Right renal cortex interstitium (tissue), 3 donors: ENCODE measurements at places on chromosomes 16 and 17. TPM values are rescaled to one million over a fixed set of nuclear protein-coding genes. Genes with fewer than 3 reads are reported as not detected.

DNA sequence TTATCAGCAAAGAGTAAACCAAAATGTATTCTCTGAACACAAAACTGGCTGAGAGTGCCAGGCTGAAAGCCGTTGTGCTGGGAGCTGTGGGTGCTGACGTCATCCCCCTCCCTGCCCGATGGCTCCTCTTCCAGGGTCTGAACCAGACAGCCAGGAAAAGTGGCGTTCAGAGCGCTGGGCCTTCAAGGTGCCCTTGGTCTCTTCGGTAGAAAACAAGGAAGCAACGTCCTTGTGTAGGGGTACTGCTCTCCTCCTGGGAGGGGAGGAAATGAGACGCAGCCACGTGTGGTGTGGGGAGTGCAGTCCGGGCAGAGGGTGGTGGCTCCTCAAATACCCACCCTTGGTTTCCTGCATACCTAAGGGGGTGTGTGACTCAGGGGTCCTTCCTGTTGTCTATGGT, 394.7 kb downstream of the SEC14L1 start:
- DNase-seq = no peak

GRCh38 chr17:74631468-74632450, 8.2 kb upstream of the CD300E start:
- no peak for DNase-seq

DNA sequence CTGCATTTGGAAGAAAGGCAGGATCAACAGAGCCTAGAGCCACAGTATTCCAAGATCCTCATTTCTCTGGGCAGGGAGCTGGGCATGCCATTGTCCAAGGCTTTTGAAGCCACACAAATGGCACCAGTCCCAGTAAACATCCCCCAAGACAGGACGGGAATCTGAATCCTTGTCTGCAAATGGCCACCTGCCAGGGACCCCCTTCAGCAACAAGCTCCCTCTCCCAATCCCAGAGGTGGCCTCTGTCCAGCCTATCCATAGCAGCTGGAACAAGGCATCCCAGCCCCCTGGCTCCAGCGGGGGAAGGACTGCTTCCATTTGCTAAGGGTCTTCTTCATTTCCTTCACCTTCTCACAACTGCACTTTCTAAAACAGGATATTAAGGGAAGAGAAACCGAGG, 204.4 kb downstream of the C16orf78 start:
- DNase-seq = no peak

DNA sequence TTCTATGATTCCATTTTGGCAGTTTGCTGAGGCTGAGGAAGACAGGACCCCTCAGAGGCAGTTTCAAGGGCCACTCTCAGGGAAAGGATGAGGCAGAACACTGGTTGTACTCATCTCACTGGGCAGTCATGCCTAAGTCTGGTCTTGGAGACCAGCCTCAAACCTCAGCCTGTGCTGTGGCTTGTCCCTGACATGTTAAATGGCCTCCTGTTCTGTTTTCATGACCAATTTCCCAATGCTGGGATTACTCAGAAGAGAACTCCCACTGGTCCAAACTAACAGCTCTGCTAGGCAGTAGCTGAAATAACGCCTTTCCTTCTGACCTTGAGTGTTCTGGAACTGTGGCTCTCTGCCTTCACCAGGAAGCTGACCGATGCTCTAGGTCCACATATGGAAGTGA, 8.4 kb upstream of the SPDYE4 start:
- no peak for DNase-seq

DNA sequence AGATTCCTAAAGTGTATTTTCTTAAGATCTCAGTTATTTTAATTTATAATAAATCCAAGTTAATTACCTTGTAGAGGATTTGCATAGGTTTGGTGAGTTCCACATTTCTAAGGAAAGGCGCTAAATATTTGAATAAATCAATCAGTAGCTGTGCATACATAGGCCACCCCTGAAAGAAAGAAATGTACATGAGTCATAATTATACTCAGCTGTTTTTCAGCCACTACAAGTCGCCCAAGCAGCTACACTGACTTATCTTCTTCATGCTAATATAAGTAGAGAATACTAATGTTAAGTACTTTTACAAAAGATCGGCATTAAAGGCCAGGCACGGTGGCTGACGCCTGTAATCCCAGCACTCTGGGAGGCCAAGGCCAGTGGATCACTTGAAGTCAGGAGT, 14.9 kb downstream of the SETD6 start:
- DNase-seq = no peak

GRCh38 chr17:63809970-63810369, 17.3 kb upstream of the PSMC5 start:
- no peak for DNase-seq

DNA sequence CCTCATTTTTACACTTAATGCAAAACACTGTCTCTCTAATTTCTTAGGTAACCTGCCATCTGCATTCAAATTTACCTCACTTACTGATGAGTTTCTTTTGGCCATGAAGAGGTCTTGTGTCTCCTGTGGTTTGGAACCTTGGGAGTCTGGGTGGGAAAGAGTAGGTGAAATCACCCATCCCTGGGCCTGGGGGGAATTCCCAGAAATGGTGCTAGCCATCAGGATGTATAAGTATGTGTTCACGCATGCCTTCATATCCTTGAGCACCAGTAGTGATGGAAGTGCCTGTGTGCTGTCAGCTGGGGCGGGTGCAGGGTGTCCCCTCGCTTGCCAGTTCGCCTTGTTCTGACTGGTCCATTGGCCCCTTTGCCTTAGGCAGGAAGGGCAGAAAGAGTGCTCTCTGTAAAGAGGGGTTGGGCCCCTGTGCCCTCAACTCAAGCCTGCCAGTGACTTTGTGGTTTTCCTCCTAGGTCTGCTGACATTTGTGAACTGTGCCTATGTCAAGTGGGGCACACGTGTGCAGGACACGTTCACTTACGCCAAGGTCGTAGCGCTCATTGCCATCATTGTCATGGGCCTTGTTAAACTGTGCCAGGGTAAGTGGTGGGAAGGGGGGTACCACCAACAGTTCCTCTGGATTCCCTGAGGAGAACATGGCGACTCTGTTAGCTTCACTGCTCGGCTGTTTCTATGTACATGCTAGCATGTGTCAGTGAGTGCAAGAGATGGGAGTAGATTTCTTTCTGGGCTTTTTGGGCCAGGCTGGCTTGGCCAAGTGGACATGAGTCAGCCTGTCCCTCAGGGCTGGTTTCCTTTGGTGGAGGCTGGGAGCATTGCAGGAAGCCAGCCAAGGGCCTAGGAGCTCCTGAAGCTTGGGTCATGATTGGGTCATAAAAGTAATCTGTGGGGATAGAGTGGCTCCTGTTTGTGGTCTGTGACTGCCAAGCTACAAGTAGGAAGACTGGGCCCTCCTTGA, 23.2 kb downstream of the SLC7A6OS start:
- DNase-seq = no peak

- DNase-seq = no peak
Observed at GRCh38 chr16:26194526-26194925, 502.8 kb downstream of the HS3ST4 start.

DNA sequence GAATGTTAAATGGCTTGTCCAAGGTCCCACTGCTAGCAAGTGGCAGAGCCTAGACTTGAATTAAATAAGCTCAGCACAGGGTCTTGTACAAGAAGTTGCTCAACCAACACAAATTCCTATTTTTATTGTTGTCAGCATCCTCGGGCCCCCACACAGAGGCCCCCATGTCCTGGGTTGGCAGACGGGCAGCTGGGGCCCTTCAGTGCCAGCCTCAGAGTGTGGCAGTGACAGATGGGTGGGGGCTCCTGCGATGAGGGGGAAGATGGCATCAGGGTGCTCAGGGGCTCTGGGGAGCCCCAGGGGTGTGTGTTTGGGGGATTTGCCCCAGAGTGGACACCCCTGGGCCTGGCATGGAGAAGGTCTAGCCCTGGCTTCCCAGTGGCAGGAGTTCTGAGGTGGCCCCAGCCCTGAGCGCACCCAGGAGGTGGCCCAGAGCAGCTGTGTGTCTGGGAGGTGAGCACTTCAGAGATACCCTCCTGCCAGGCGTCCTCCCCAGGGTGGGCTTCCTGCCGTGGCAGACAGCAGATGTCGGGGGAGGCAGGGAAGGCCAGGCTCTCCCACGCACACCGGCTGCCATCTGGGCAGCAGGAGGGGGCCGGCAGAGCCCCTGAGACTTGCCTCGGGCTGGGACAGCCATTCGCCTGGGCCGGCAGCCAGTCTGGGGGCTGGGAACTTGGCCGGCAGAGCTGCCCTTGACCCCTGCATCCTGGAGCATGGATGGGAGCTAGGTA, 150.8 kb downstream of the C16orf78 start:
- DNase-seq = no peak

GRCh38 chr17:2986925-2987324, 76.5 kb downstream of the OR1D5 start:
- DNase-seq = no peak

- DNase-seq = no peak
Observed at GRCh38 chr17:82205720-82206508, 6.7 kb downstream of the CCDC57 start.

GRCh38 chr17:21170809-21171208, 43.2 kb downstream of the TMEM11 start:
- no peak for DNase-seq

GRCh38 chr17:40560592-40561293, 4.5 kb downstream of the CCR7 start:
- no peak for DNase-seq

GRCh38 chr16:86138121-86139085, 239.4 kb downstream of the IRF8 start:
- no peak for DNase-seq

DNA sequence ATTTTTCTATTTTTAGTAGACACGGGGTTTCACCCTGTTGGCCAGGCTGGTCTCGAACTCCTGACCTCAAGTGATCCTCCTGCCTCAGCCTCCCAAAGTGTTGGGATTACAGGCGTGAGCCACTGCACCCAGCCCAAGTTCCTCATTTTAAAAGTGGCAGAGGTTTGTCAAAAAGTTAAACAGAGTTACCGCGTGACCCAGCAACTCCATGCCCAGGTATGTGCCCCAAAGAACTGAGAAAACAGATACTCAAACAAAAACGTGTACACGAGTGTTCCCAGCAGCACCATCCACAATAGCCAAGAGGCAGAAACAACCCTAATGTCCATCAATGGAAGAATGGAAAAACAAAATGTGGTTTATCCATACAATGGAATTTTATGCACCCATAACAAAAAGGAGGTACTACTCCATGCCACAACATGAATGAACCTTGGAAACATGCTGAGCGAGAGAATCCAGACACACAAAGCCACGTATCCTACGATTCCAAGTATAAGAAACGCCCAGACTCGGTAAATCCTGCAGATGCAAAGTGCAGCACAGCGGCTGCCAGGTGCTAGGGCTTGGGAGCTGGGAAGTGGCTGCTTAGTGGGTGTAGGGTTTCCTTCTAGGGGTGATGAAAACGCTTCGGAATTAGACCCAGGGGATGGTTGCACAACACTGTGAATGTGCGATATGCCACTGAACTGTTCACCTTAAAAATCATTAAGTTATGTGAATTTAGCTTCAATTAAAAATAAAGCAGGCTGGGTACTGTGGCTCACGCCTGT, 24.8 kb downstream of the ADCY9 start:
- no peak for DNase-seq

- DNase-seq = no peak
Observed at GRCh38 chr17:29048440-29049368, 5.8 kb downstream of the PIPOX start.

DNA sequence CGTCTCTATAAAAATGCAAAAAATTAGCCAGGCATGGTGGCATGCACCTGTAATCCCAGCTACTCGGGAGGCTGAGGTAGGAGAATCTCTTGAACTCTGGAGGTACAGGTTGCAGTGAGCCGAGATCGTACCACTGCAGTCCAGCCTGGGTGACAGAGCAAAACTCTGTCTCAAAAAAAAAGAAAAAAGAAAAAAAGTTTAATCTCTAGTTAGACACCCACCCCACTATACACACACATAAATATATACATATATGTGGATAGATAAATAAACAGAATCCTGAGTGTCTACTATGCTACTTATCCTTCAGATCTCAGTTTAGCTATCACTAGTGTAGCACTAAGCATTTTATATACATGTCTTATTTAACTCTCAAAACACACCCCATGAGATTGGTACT, 18.7 kb downstream of the ITGAL start:
- DNase-seq = no peak

DNA sequence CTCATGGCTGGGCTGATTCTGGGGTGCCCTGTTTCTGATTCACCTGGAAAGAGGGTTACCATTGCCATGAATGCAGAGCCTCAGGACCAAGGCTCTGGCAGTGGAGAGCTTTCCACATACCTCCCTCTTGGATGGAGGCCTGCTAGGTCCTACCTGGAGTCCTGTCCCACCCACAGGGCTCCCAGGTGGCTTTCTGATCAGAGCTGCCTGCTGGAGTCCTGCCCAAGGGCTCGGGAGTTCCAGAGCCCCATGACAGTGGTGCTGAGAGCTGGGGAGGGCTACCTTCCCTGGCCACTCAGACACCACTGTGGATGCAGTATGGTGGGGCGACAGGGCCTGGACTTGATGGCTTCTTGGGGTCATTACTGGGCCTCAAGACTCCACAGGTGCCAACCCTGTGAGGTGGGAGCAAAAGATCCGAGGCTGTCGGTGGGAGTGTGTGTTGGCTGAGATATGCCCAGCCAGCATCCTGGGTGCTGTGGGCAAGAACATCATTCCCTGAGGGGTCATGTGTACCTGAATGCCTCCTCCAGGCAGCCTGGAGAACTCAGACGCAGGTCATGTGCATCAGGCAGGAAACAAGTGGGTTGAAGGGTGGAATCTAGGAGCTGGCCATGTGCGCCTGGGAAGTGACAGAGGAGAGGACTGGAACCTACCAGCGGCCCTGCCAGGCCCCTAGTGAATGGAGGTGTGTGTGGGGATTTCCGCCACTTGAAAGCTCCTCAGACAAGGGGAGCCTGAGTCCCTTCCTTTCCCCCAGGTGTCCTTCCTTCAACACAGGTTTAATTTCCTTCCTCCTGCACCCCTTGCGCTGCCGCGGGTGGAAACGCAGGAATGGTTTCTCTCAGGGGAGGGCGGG, 2.3 kb upstream of the WNT3 start:
- DNase-seq = no peak

DNA sequence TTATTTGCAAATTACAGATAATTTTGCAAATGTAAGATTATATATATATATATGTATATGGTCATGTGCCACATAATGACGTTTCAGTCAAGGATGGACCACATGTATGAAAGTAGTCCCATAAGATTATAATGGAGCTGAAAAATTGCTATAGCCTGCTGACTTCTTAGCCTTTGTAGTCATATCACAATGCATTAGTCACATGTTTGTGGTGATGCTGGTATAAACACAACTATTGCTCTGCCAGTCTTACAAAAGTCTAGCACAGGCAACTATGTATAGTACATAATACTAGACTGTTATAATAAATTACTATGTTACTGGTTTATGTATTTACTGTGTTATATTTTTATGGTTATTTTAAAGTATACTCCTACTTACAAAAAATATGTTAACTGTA, 444.3 kb downstream of the KCNJ2 start:
- DNase-seq = no peak

Gene HLF
- 5.1 TPM for polyA plus RNA-seq

Gene OTOA
- 0.12 TPM for polyA plus RNA-seq

Gene IL34
- 0.85 TPM for polyA plus RNA-seq

Gene CBX1
- 213 TPM for polyA plus RNA-seq

Gene MYH2
- not detected for polyA plus RNA-seq

Gene KRT33A
- not detected for polyA plus RNA-seq

Gene ADAM11
- 1.6 TPM for polyA plus RNA-seq

Gene WNT9B
- polyA plus RNA-seq = 9.4 TPM

Gene GLP2R
- not detected for polyA plus RNA-seq

Gene KRT36
- not detected for polyA plus RNA-seq
